ENCODE measurements at places on chromosomes 7 and 10.

GRCh38 chr10:44931621-44932516 lies 20.7 kb downstream of the TMEM72 start:
- DNase-seq: no peak

GRCh38 chr7:97971120-97971989 lies 18.6 kb downstream of the OCM2 start:
- DNase-seq: peak; percentile 23

DNA sequence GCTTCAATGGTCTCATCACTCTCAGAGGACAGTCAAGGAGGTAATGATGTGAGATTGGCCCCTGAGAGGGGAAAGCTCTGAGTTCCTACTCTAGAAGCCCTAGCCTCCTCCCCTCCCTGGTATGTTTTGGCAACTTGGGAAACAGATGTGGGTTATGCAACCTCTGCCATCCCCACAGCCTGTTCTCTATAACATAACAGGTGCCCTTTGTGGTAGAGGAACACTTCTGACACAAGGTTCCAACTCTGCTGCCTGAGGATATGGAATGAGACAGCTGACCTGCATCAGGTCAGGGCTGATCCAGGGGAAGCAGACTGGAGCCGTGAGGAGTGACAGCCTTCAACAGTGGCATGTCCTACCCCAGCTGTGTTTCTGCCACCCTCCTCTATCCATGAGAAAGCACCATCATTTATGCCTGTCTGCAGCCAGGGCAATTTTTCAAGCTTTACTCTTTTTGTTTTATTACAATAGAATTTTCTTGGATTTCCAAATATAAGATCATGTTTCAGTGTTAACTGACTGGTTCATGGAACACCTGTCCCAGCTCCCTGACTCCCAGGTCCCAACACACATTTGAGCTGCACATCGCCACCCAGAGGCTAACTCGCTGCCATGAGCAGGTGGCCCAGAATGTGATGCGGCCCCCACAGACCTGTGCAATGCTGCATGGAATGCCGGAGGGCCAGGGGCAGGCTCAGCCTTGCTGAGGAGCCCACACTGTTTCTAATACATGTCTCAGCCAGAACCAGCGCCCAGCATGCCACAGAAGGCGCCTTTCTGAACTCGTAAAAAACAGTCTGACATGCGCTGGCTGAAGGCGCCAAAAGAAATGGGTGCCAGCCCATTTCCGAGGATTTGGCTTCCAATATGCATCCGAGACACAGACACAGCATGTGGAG lies 124.8 kb upstream of the CHST15 start:
- no peak for DNase-seq

- DNase-seq: no peak
These were observed 336.8 kb downstream of the DNAJB6 start for GRCh38 chr7:157673573-157673972.

DNA sequence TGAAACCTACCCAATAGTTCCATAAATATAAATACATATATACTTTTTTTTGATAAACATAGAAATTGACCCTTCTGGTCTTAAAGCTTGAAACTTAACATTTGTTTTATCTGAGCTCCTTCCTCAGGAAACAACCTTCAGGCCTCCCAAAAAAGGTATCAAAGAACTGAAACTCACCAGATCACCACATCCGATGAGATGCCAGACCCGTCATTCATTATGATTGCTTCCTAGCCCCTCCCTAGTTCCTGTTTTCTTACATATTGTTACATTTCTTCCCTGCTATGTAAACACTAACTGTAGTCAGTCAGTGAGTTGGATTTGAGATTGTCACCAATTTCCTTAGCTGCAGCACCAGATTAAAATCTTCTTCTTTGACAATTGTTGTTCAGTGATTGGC lies 663.6 kb downstream of the PCDH15 start:
- DNase-seq: no peak

Measured in CD4-positive, alpha-beta T cell treated with Interleukin-4 for 1 hour (primary cell).